Endothelial cell (in vitro differentiated cells): ENCODE measurements at places on chromosomes 11 and 22.

GRCh38 chr11:45133878-45134277 is 12.6 kb upstream of the PRDM11 start:
- no peak for DNase-seq

- DNase-seq = no peak
These were observed 22.8 kb downstream of the TREH start for GRCh38 chr11:118656563-118657165.

DNA sequence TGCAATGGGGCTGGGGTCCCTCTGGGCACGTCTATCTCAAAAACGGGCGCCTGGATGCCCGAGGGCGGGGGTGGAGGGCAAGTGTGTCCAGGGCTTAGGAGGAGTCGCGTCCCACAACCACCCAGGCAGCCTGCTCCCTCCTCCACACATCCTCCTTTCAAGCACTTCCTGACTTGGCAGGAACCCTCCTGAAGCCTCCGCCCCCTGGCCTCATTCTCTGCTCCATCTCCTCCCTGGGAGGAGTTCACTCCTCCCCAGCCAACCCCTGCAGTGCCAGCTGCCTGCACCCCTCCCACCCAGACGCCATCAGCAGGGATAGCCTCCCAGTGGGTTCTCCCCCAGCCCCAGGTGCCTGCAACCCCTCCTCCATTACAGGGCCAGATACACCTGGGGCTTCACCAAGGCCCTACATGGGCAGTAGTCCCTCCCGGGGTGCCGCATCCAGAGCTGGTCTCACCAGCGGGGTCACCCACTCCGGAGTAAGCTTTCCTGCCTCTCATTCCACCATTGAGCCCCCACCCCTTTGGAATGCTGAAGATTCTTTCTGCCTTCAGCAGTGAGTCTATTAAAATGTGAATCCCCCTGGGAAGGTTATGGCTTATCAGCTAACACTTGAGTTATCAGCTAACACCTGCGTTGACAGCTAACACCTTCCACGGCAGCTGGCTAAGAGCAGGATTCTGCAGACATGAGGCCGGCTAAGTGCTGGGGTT is 24.4 kb downstream of the RTN4R start:
- DNase-seq = peak; percentile 23

- DNase-seq = no peak
These were observed 8.5 kb upstream of the SH3BP1 start for GRCh38 chr22:37630839-37631435.

DNA sequence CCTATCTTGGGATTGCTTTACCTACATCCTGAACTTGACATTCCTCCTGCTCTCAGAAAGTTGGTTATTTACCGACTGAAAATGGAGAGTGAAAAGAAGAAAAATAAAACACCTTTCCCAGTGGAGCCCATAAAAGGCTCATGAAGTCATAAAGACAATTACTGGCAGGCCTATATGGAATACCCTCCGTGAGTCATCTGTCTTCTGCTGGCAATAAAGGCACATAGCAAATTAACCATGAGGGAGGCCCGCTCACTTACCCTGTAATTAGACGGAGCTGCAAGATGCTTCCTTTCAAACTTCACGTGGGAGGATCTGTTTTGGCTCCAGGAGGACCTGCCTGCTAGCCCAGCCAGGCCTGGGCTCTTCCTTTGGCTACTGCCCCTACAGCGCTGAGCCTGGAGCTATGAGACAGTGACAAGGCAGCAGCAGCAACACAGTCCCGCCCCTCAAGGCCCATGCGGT is 540.4 kb downstream of the BUD13 start:
- DNase-seq = no peak

DNA sequence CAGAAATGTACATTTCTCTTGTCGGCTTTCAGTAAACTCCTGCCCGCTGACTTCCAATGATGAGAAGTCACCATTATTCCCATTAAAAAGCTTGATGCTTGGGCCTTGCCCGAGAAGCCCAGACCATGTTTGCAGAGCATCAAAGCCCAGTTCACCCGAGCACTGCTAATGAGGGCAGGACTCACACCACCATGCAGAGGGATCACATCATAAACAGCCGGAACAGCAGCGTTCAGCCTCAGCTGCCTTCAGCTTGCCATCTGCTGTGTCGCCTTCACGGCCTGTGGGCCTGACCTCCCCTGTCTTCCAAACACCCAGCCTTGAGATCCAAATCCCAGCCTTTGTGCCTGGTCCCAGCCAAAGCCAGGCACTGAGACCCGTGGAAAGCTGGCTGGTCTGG is 105.4 kb upstream of the CSNK2A3 start:
- DNase-seq = no peak

- no peak for DNase-seq
These were observed 789 bp downstream of the SIK2 start for GRCh38 chr11:111602865-111603610.

DNA sequence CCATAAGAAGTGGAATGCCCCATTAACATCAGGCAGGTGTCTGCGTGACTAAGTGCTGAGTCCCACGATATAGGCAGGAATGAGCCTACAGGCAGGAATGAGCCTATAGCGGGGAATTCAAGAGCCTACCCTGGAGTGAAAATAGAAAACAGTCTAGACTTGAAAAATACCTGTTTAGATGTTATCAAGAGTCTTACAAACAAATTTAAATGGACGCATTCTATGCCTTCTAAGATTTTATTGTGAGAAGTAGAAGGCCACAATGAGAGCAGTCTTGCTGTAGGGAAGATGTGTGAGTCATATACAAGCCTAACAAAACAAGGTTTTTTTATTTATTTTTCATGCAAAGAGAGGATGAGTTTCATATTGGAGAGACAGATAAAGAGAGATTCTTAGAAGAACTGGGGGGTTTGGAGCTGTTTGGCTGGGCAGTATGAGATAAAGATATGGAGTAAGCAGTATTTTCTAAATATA is 200.8 kb upstream of the ZC3H12C start:
- no peak for DNase-seq

GRCh38 chr11:62253999-62254542 is 12.0 kb downstream of the SCGB1D2 start:
- no peak for DNase-seq

DNA sequence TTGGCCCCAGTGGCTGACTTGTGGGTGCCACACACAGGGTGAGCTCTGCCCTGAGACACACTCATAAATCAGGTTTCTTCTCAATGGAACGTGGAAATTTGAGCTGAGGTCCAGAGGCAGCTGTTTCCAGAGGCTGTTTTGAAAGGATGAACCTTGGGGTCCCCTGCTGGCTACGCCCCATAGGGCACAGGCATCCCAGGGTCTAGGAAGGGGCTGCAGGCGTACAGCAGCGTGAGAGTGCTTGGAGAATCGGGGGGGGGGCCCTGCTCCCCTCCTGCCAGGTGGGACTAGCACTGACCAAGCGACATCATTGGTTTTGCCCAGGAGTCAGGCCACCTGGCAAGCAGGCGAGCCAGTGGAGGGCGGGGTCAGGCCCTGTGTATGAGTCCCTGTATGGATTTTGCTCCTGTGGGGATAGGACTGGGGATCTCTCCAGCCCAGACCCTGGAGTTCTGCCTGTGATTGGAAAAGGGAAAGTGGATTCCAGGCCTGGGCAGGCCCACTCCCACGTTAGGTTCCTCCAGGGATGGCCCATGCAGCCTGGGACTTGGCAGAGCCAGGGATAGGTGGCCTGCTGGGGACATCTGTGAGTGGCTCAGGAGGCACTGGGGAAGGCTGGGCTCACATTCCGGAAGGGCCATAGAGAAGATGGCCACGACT is 61.0 kb downstream of the FBXO7 start:
- no peak for DNase-seq

DNA sequence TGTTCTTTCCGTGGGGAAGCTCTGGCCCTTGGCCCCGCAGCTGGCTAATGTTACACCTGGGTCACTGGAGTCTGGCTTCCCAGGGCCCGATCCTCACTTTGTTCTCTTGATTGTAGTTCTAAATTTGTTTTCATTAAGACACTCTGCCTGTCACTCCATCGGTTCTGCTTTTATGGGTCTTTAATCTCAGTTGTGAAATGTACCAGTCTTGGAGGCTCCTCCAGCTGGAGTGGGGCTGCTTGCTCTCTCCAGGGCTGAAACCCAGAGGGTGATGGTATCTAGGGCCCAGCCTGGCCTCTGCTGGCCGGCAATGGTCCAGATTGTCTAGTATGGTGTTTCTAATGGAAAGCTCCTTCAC is 352.9 kb downstream of the TENM4 start:
- no peak for DNase-seq

DNA sequence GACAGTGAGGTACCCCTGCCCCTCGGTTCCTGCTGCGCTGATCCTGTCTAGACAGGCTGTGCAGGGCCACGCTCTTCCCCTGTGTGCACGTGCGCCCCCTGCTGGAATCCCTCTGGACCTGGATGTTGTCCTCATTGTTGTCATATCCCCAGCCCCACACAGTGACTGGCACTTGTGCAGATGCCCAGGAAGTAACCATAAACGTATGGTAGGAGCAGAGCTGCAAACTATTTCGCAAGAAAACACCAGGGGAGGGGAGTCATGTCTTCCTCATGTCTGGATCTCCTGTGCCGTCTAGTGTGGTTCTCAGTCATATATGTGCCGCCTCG is 114.7 kb downstream of the CRYBB2 start:
- peak; percentile 97 for DNase-seq
